Activated T-helper 1 cell treated with anti-CD3 and anti-CD28 coated beads, Interleukin-2, amount 50 U/mL, for 16 hours (primary cell): ENCODE measurements at places on chromosomes 3 and 15.

DNA sequence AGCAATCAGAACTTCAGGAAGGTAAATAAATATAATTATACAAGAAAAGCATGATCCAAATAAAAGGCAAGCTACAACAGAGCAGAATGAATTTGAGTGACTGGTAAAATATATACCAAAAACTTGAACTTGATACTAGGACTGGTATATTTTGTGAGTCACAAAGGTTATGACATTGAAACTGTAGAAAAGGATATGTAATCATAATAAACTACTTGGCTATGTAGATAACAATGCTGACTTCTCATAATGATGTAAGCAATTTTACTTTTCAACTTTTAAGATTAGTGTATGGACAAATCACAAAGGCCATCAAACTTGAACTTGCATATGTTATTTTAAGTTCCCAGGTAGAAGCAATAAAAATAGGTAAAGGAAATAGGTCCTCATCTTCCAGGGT lies 384.5 kb upstream of the NECTIN3 start:
- DNase-seq = no peak

GRCh38 chr15:80878867-80879250 lies 99.7 kb downstream of the CEMIP start:
- no peak for DNase-seq

- no peak for DNase-seq
Measured at GRCh38 chr3:150737874-150738679, 24.9 kb downstream of the SIAH2 start.

DNA sequence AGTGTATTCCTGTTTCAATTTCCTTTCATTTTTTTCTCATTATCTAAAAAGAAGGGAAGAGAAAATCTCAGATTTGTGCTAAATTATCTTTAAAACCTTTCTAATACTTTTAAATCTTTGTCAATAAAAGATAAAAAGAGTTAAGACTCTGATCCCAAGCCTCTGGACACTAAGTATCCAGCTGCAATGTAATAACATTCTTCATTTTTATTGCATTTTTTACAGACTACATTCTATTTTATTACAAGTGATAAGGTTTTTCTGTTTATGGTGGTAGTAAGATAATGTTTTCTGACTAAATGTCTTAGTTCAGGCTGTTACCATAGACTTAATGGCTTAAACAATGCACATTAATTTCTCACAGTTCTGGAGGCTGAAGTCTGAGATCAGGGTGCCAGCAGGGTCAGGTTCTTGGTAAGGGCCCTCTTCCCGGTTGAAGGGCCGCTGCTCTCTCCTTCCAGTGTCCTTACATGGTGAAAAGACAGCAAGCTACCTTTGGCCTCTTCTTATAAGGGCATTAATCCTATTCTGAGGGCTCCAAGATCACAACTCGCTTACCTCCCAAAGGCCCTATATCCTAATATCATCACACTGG lies 19.7 kb downstream of the KCNAB1 start:
- no peak for DNase-seq

GRCh38 chr15:100383302-100384107 lies 41.7 kb upstream of the ADAMTS17 start:
- DNase-seq = no peak

GRCh38 chr3:23038471-23038870 lies 164.7 kb upstream of the UBE2E2 start:
- DNase-seq = no peak

- no peak for DNase-seq
Measured at GRCh38 chr3:51908026-51908425, 4.9 kb upstream of the IQCF1 start.
